GM12865 (cell line): ENCODE measurements at places on chromosomes 11 and 22.

DNA sequence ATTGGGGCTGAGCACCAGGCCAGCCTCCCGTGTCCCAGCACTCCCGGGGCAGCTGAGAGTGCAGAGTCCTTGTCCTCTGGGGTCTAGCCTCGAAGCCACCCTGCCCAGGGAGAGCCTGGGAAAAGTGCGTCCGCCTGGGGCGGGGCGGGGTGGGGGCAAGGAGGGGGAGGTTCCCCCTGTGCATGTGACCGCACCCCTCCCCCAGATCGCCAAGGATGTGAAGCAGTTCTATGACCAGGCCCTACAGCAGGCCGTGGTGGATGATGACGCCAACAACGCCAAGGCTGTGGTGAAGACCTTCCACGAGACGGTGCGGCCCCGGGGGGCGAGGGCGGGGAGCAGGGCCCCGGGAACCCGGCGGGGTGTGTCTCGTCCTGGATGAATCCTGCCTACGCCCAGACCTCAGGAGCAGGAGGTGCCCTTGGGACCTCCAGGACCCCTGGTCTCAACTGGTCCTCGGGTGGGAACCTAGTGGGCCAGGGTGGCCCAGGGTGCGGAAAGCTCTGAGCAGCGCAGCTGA lies 5.3 kb upstream of the TSSC4 start:
- DNase-seq: no peak

DNA sequence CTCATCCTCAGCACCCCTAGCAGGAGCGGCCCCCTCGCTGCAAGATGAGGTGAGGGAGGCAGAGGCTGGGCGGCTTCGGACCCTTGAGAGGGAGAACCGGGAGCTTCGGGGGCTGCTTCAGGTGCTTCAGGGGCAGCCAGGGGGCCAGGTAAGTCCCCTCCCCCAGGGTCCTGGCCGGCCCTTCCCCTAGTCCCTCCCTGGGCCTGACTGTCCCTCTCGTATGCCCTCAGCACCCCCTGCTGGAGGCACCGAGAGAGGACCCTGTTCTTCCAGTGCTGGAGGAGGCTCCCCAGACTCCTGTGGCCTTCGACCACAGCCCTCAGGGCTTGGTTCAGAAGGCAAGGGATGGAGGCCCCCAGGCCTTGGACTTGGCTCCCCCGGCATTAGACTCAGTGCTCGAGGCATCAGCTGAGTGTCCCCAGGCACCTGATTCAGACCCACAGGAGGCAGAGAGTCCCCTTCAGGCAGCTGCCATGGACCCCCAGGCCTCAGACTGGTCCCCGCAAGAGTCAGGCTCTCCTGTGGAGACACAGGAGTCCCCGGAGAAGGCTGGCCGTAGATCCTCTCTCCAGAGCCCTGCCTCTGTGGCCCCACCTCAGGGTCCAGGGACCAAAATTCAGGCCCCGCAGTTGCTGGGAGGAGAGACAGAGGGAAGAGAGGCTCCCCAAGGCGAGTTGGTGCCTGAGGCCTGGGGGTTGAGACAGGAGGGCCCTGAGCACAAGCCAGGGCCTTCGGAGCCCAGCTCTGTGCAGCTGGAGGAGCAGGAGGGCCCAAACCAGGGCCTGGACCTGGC lies 4.0 kb downstream of the CCDC88B start:
- no peak for DNase-seq

- peak; percentile 41 for DNase-seq
Observed at GRCh38 chr11:46162700-46163099, 41.4 kb upstream of the PHF21A start.

GRCh38 chr22:23163665-23164064 lies 16.6 kb upstream of the BCR start:
- DNase-seq: no peak

- DNase-seq: peak; percentile 71
Observed at GRCh38 chr11:4181782-4182721, 87.5 kb downstream of the RRM1 start.

- no peak for DNase-seq
Observed at GRCh38 chr22:26781062-26781461, 123.7 kb downstream of the MIAT start.

DNA sequence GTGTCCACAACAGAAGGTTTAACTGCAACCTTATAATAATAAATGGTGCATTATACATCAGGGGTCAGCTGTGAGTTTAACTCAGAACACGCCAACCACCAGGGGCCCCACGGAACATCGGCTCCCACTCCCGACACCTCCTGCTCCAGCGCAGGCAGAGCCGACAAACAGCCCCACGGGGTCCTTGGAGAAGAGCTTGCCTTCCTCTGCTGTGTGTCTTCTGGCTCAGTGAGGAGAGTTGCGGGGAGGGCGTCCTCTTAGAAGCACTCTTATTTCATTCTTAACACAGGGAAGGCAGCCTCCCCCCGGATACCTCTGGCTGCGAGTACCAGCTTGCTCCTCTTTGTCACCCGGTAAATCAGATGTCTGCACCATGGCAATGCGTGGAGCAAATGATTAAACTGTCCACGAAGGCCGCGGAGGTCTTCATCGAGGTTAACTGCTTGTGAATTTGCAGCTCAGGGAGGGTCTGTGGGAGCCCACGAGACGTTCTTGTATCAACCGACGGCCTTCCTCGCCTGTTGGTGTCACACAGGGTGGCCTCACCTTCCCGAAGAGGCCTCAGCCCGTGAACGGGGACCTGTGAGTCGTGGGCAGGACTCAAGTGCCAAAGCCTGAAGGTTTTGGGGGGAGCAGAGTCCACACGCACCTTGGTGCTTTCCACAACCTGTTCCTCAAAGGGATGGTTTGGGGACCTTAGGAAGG lies 464.0 kb downstream of the BRD1 start:
- no peak for DNase-seq

DNA sequence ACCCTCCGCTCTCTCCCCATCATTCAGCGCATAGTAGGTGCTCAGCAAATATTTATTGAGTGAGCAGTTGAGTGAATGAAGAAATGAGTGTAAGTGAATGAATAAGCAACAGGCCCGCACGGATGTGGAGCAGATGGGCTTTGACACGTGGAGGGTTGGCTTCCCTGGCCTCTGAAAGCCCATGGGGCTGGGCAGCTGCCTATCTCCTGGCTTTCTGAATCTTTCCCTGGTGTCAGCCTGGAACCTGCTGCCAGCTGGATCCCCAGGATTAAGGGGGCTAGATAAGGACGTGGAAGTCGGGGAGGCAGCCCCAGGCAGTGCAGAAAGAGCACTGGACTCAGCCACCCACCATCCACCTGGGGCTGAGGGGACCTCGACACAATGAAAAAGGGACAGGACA lies 12.6 kb downstream of the IL2RB start:
- DNase-seq: no peak

DNA sequence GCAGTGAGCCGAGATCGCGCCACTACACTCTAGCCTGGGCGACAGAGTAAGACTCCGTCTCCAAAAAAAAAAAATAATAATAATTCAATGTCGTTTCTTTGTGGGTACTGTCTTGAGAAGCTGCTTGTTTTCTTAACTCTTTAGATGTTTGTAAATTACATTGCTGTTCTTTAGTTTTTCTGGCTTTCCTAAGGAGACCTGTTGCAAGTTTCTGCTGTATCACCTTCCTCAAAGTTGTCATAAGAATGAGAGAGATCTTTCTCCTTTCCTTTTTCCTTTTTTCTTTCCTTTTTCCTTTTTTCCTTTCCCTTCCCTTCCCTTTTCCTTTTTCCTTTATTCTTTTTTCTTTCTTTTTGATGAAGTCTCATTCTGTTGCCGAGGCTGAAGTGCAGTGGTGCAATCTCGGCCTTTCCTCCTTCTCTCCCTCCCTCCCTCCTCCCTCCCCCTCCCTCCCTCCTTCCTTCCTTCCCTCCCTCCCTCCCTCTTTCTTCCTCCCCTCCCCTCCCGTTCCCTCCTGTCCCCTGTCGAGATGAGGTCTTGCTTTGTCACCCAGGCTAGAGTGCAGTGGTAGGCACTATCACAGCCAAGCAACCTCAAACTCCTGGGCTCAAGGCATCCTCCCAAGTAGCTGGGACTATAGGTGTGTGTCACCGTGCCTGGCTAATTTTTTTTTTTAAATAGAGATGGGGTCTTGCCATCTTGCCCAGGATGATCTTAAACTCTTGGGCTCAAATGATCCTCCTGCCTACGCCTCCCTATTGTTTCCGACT lies 15.3 kb downstream of the HIPK3 start:
- no peak for DNase-seq

- no peak for DNase-seq
Observed at GRCh38 chr11:57172031-57172430, 9.7 kb upstream of the LRRC55 start.

GRCh38 chr22:19598054-19598855 lies 74.0 kb upstream of the CLDN5 start:
- DNase-seq: no peak

DNA sequence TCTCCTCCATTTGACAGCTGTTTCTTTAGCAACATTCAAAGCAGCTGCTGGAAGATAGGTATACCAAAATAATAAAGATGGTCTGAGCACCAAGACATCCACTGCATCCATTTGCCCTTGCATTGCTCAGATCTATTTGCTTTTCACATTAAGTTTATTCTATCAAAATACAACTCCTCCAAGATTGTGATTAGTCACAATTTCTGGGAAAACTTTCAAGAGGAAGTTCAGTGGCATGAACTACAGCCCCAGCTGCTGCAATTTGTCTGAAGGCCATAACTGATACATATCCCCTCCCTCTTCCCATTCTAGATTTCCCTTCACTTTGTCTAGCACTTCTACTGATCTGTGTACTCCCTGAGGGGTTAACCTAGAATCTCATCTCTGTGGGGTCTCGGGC lies 117.5 kb upstream of the CEP126 start:
- no peak for DNase-seq

DNA sequence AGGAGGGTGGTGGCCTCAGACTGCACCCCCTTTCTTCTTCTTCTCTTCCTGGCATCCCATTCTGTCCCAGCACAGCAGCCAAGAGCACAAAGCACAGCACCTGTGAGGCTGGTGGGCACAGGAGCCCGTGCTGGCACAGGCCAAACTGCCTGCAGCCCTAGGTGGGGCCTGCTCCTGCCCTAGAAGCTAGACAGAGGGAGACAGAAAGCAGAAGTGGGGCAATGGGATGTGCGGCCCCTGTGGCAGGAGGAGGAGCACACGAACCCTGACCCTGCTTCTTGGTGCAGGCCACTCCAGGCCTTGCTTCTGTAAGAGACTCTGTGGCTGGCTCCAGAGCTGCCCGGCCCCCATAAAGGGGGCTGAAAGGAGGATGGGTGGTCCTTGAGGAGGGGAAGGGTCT lies 3.9 kb upstream of the PTS start:
- DNase-seq: no peak

- peak; percentile 65 for DNase-seq
Observed at GRCh38 chr11:118438314-118438931, 2.1 kb downstream of the KMT2A start.

GRCh38 chr11:120482149-120482548 lies 29.4 kb upstream of the GRIK4 start:
- DNase-seq: no peak

- DNase-seq: no peak
Observed at GRCh38 chr11:99934008-99934407, 753.1 kb upstream of the ARHGAP42 start.

- no peak for DNase-seq
Observed at GRCh38 chr11:99632969-99633368, 612.2 kb downstream of the CNTN5 start.

DNA sequence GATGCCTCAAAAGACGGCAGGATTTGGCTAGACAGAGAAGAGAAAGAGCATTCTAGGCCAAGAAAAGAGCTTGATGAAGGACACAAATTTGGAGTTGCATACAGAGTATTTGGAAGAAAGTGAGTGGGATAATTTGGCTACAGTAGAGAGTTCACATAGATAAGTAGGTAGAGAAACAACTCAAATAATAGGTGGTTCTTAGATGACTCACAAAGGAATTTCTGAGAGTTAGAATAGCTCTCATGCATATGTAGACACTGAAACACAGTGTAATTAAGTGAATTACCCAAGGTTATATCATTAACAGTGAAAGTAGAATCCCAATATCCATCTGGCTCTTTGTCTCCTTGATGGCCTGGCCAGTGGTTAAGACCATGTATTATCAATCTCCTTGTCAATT lies 228.6 kb upstream of the DDI1 start:
- no peak for DNase-seq

- DNase-seq: peak; percentile 49
Observed at GRCh38 chr11:9643751-9644150, 20.1 kb upstream of the SWAP70 start.

DNA sequence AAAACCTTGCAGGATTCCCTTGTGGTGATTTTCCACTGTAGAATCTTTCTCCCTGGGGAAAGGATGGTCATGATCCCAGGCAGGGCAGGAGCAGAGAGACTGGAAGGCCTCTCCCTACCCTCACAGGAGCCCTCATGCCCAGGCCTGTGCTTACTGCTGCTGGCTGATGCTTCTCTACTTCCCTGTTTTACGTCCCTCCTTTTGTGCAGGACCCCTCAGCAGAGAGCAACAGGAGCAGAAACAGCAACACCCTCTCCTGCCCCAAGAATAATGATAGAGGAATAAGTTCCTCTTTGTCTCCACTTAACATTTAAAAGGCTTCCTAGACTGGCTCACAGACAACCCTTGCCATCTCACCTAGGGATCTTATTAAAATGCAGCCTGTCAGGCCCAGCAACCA lies 3.6 kb downstream of the ISX start:
- no peak for DNase-seq

DNA sequence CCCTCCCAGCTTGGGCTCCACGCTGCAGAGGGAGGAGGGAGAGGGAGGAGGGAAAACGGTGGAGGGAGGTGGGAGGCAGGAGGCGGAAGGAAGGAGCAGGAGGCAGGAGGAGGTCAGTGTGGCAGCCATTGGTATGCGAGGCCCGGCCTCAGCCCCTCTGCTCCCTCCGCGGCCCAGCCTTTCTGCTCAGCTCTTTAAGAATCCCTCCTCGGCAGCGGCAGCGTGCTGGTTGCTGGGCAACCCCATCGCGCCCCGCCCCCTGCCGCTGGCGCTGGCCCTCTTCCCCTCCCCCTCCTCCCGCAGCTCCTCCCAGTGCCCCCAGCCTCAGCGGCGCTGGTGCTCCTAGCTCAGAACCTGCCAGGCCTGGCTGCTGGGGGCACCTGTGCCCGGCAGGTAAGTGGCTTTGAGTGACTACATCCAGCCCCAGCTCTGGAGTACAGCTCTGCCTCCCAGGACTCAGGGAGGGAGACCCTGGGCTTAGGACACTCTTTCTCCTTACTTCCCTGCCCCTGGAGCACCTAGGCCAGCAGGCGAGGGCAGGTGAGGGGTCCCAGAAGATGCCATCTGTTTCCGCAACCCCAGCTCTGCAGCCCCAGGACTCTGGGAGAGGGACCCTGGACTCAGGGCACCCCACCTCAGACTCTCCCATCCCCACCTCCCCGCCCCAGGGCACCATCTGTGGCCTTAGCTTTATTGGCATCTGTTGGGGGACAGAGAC lies 7.2 kb upstream of the FLRT1 start:
- no peak for DNase-seq

DNA sequence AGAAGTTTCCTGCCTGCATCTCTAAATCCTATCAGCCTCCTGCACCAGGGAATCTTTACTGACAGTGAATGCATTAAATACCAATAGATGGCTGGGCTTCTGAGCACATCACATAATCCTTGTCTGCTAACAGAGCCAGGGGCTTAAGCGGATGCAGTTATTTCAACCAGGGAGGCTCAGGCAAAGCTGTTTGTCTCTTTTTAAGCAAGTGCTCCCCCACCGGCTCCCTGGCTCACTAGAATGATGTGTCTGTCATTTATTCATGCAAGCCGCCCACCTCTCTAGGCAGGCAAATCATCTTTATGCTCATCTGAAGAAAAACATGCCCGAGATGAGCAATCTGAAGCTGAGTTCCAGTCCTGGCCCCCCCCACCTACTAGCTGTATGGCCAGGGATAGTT lies 182.3 kb downstream of the TENM4 start:
- DNase-seq: no peak
